ENCODE measurements at places on chromosomes 2 and 18. TPM values are rescaled to one million over a fixed set of nuclear protein-coding genes. Genes with fewer than 3 reads are reported as not detected.

FAM124B gene
- not detected for total RNA-seq

SCN9A gene
- total RNA-seq, result 7.8 TPM

SFT2D3 gene
- 2.9 TPM for total RNA-seq

AP1S3 gene
- 14.3 TPM for total RNA-seq

NEDD4L gene
- total RNA-seq, result 67.5 TPM

CSRNP3 gene
- 5.9 TPM for total RNA-seq

DQX1 gene
- total RNA-seq, result 0.73 TPM

ANKRD62 gene
- not detected for total RNA-seq

CYTIP gene
- 0.16 TPM for total RNA-seq

FIGN gene
- 30.3 TPM for total RNA-seq

GRCh38 chr2:150374492-150374891, 113.0 kb downstream of the RND3 start:
- H3K27ac ChIP-seq, result no peak overlapping the region
- H3K4me3 ChIP-seq, result no peak overlapping the region
- no peaks in the 10 kb centered on the region for H3K36me3 ChIP-seq
- no peaks in the 10 kb centered on the region for H3K4me1 ChIP-seq
- H3K27me3 ChIP-seq, result no peaks in the 10 kb centered on the region
- no peak for DNase-seq

DNA sequence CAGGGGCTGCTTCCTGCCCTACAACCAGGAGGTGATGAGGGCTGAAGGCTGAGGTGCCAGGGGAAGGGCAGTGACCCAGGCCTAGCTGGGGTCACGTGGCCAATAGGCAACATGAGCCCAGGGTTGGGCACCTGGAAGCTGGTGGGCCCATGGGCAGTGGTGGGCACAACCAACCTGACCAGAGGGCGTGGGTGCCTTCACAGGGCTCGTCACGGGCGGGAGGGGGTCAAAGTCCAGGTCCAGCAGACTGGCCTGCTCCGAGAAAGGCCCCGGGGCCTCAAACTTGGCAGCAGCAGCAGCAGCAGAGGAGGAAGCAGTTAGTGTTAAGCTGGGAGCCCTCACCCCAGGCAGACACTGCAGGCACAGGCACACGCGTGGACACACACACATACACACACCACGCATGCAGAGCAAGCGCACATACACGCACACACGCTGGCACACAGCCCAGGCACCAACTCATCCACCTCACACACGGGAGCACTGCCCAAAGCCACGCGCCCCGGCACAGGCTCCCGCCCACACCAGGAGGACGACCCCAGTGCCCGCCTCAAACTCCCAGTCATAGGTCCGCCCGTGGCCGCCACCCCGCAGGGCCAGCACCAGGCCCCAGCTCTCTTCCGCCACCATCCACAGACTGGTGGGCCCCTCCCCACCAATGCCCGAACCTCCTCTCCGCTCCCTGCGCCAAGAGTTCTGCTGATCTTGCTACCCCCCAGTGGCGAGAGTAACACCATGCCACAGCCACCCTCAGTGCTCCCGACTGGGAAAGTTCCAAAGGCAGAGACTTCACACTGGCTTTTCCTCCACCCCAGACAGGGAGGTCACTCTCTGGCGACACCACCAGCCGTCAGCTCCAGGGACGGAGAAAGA, 53.0 kb downstream of the BIN1 start:
- H3K36me3 ChIP-seq, result no peaks in the 10 kb centered on the region
- H3K4me1 ChIP-seq, result no peaks in the 10 kb centered on the region
- H3K27me3 ChIP-seq, result no peaks in the 10 kb centered on the region

GRCh38 chr2:20638646-20639430, 12.1 kb downstream of the HS1BP3 start:
- H3K4me1 ChIP-seq, result peaks cover 36% of the 10 kb centered on the region
- no peak overlapping the region for H3K4me3 ChIP-seq
- H3K36me3 ChIP-seq, result no peaks in the 10 kb centered on the region
- no peak for DNase-seq
- no peak overlapping the region for H3K27ac ChIP-seq

DNA sequence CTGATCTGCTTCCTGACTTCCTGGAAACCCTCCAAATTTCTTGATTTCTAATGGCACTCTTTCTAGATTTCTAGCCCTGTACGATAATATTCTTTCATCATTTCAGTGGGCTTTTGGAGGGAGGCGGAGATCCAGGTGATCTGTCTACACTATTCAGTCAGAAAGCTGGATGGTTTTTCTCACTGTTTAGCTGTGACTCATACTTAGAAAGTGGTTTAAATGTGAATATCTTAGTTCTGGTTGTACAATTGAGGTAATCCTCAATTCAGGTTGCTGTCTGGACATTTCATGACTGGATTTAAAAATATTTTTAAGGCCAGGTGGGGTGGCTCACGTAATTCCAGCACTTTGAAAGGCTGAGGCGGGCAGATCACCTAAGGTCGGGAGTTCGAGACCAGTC, 20.8 kb downstream of the SEH1L start:
- H3K27me3 ChIP-seq, result no peaks in the 10 kb centered on the region
- H3K4me1 ChIP-seq, result no peaks in the 10 kb centered on the region
- H3K36me3 ChIP-seq, result peaks cover 27% of the 10 kb centered on the region
- peak; percentile 12 for DNase-seq
- H3K27ac ChIP-seq, result no peak overlapping the region

GRCh38 chr18:24630346-24630880, 170.0 kb downstream of the HRH4 start:
- no peaks in the 10 kb centered on the region for H3K36me3 ChIP-seq
- no peak for DNase-seq
- no peak overlapping the region for H3K4me3 ChIP-seq
- no peak overlapping the region for H3K27ac ChIP-seq
- no peaks in the 10 kb centered on the region for H3K27me3 ChIP-seq

DNA sequence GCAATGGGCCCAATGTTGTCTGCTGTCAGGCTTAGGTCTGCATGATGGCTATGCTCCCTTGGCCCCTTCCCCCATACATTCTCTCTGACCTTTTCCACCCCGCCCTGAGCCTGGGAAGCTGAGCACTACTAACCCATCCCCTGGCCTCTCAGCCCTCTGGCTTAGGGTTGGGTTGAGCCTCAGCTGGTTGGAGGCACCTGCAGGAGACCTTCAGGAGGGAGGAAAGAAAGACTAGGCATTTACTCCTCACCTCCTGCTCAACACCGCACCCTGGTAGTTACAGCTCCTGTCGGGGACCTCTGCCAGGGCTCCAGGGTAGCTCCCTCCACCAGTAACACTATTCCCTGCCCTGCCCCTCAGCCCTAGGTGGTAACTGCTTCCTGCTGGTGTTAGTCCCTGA, 80.5 kb downstream of the GALNT14 start:
- H3K36me3 ChIP-seq, result no peaks in the 10 kb centered on the region
- H3K27ac ChIP-seq, result no peak overlapping the region
- no peaks in the 10 kb centered on the region for H3K4me1 ChIP-seq
- DNase-seq, result no peak

GRCh38 chr2:179059026-179059700, 9.2 kb upstream of the CCDC141 start:
- no peak for DNase-seq
- no peak overlapping the region for H3K27ac ChIP-seq
- H3K27me3 ChIP-seq, result no peaks in the 10 kb centered on the region
- H3K36me3 ChIP-seq, result no peaks in the 10 kb centered on the region
- H3K4me3 ChIP-seq, result no peak overlapping the region
- H3K4me1 ChIP-seq, result no peaks in the 10 kb centered on the region

DNA sequence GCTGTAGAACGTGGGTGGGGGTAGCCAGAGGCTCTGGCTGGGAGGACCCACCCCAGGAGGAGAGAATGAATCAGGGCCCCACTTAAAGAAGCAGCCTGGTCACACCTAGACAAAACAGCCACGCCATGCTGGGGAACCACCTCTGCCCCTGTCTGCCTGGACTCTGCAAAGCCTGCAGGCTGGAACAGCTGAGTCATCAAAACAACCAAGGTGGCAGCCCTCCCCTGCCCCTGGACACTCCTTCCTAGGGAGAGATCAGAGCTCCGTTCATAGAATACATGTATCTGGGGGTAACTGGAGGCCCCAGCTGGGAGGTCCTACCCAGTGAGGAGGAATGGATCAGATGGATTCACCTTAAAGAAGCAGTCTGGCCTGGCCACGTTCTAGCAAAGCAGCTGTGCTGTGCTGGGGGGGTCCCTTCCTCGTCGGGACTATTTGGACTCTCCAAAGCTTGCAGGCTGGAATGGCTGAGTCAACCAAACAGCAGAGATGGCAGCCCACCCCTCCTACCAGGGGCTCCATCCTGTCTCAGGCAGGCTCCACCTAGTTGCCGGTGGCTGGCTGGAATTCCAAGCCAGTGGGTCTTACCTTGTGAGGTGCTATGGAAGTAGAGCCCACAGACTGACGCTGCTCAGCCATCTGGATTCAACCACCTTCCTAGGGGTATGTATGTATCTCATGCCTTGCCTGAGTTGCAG, 50.5 kb upstream of the NT5C1B start:
- no peak for DNase-seq
- H3K27ac ChIP-seq, result no peak overlapping the region
- H3K4me3 ChIP-seq, result no peak overlapping the region
- H3K27me3 ChIP-seq, result no peaks in the 10 kb centered on the region

DNA sequence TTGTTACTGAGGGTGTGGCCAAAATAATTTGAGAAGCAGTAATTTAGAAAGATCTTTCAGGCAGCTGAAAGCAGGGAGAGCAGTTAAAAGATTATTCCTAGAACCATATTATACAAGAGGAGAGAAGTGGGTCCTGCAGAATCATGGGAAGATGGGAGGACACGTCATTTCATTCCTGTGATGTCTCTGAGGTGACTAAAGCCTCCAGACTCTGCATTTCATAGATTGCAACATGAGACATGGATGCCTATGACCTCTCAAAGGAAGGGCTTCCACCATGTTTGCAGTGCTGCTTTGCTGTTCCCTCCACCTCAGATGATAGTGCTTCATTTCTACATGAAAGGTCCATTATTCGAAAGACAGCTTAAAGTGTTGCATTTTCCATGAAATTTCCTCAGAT, 788.4 kb downstream of the TSN start:
- no peaks in the 10 kb centered on the region for H3K4me1 ChIP-seq
- H3K36me3 ChIP-seq, result no peaks in the 10 kb centered on the region
- DNase-seq, result peak; percentile 2
- no peaks in the 10 kb centered on the region for H3K27me3 ChIP-seq
- H3K27ac ChIP-seq, result no peak overlapping the region
- H3K4me3 ChIP-seq, result no peak overlapping the region

DNA sequence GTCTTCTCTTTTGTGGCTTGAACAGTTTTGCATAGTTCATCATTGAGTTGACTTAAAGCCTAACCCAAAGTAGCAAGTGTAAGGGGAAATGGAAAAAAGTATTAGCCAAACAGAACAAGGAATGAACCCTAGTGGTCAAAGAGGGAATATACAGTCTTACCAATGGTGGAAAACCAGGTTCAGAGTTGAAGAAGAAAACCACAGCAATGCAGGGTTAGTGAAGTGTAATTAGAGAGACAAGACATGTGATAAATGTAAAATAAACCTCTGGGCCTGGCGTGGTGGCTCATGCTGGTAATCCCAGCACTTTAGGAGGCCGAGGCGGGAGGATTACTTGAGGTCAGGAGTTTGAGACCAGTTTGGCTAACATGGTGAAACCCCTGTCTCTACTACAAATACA, 2.4 kb downstream of the TTN start:
- no peaks in the 10 kb centered on the region for H3K4me1 ChIP-seq
- H3K27ac ChIP-seq, result no peak overlapping the region
- no peaks in the 10 kb centered on the region for H3K27me3 ChIP-seq
- H3K4me3 ChIP-seq, result no peak overlapping the region
- H3K36me3 ChIP-seq, result no peaks in the 10 kb centered on the region

DNA sequence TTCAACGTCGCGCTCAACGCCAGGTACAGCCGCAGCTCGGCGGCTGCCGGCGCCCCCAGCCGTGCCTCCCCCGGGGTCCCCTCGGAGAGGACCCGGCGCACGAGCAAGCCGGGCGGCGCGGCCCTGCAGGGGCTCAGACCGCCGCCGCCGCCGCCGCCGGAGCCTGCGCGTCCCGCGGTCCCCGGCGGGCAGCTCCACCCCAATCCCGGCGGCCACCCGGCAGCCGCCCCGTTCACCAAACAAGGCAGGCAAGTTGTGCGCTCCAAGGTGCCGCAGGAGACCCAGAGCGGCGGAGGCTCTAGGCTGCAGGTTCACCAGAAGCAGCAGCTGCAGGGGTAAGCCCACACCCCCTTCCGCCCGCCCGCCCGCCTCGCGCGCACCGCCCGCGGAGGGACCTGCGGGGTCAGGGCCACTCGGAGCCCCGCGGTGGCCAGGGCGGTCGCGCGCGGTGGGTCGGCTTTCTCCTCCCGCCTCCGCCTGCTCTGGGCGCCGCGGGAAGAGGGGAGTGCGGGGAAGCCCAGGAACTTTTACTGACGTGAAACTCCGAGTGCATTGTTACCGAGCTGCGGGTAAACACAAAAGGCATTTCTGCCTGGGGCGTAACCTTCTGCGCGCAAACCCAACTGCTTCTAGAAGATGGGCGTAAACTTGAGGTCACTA, 861 bp downstream of the LTBP1 start:
- H3K27me3 ChIP-seq, result no peaks in the 10 kb centered on the region
- H3K4me1 ChIP-seq, result peaks cover 4% of the 10 kb centered on the region
- peak overlapping the region; percentile 83 for H3K4me3 ChIP-seq
- no peak overlapping the region for H3K27ac ChIP-seq
- H3K36me3 ChIP-seq, result no peaks in the 10 kb centered on the region
- DNase-seq, result peak; percentile 50

GRCh38 chr18:10680271-10680596, 154.4 kb downstream of the NAPG start:
- H3K27ac ChIP-seq, result no peak overlapping the region
- H3K4me3 ChIP-seq, result no peak overlapping the region
- no peak for DNase-seq
- no peaks in the 10 kb centered on the region for H3K36me3 ChIP-seq
- H3K4me1 ChIP-seq, result no peaks in the 10 kb centered on the region

- H3K4me3 ChIP-seq, result no peak overlapping the region
- no peak for DNase-seq
- no peak overlapping the region for H3K27ac ChIP-seq
- no peaks in the 10 kb centered on the region for H3K4me1 ChIP-seq
- H3K27me3 ChIP-seq, result no peaks in the 10 kb centered on the region
- no peaks in the 10 kb centered on the region for H3K36me3 ChIP-seq
These were observed 395.6 kb downstream of the SPAG16 start for GRCh38 chr2:213679894-213680293.

DNA sequence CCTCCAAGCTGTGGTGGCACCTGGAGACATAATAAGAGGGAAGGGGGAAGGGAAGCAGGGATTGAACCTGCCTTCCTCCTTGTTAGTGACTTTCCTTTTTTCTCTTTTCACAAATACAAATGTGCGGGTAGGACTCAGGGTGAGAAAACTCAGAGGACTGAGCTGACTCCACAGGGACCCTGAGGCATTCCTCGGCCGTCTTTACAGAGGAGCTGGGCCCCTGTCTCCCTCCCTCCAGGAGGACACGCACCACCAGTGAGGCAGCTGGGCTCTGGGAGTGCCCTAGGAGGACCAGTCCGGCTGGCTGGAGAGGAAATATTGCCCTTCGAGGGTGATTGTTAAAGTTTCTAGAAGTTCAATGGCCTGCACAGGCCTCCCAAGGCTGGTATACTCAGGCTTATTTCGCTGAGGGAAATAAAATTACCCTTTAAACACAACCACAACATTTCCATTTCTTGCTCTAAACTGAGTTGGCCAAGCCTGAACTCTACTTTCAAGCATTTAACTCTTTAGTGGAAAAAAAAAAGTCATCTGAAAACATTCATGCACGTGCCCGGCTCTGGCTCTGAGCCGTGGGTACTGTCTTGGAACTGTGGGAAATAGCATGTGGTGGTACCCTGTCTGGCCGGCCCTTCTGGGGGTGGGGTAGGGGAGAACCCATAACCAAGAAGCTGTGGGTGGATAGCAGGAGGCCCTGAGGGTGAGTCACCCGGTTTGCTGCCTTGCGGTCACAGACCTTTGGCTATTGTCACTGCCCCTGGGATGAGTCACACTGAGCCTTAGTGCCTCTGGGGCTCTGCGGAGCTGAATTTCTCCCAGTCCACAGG, 116.0 kb downstream of the COPS8 start:
- H3K36me3 ChIP-seq, result no peaks in the 10 kb centered on the region
- peak; percentile 98 for DNase-seq
- no peaks in the 10 kb centered on the region for H3K27me3 ChIP-seq
- H3K4me3 ChIP-seq, result no peak overlapping the region

Measured in astrocyte (in vitro differentiated cells and primary cell).